ENCODE measurements at places on chromosomes 1 and 21.

DNA sequence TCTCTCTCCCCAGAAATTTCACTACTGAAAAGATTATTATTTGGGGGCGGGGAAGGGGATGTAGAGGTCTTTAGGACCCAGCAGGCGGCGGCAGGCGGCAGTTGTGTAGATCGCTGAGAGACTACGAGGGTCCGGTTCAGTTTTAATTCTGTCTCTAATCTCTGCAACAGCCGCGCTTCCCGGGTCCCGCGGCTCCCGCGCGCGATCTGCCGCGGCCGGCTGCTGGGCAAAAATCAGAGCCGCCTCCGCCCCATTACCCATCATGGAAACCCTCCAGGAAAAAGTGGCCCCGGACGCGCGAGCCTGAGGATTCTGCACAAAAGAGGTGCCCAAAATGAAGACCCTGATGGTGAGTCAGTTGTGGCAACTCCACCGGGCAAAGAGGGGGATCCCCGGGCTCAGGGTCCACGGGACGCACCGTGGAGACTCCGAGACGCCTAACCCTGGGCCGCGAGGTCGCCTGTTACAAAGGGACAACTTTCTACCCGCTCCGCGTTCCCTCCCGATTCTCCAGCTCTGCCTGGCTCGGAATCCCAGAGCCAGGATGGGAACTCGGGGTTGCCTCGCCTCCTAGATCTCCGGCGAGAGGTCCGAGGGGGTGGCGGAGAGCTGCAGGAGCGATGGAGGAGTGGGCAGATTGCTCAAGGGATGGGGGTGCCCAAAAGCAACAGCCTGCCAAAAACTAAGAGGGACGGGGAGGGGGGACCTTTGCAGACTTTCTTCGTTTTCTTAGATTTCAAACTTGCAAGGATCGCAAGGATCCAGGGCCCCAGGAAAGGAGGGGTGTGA lies at the start of gene ST6GALNAC5:
ST6GALNAC5 (plus strand) TSS at position 139 of the 789 bp plus-strand sequence.
- DNase-seq, result no peak

GRCh38 chr1:13960375-13960987 lies 260.5 kb downstream of the PRDM2 start:
- DNase-seq, result peak; percentile 67

DNA sequence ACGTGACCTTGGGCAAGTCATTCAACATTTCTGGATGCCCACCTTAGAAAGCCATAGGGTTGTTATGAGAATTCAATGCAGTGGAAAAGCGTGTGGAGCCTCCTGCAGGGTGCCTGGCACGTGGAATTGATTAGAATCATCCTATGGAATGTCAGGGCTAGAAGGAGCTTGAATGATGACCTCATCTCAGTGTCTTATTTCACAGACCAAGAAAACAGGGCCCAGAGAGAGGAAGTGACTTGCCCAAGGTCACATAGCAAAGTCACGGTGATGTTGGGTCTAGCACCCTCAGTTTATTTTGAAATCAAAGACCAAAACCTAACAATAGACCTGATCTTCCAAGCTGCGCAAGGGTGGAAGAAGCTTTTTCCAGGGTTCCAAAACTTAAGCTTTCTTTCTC lies 6.0 kb downstream of the TRABD2B start:
- no peak for DNase-seq

- DNase-seq, result no peak
Observed at GRCh38 chr1:205435578-205436573, 14.0 kb upstream of the LEMD1 start.

DNA sequence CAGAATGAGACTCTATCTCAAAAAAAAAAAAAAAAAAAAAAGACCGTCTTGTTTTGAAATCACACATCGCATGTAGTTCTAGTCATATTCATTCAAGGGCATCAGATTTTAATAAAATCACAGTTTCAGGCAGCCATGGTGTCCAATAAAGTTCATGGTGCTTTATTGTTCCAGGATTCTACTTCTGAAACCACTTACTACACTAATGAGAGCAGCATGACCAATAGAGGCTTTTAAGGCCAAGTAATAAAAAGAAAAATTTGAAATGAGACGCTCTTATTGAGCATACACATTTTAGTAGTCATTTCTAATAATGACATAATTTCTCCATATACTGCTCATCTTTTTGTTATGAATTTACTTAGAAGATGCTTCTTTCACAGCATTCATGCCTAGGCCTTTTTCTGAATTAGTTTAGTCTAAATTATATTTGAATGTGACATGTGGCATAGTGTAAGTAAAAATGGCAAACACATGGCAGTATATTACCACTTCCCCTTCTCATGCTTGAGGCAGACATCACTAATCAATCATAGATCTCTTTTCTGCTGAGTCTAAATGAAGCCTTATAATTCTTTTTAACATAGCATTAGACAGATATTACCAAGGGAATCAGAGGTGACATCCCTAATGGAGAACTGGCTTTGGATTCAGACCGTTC lies 18.5 kb downstream of the NTMT2 start:
- DNase-seq, result no peak

- no peak for DNase-seq
Observed at GRCh38 chr1:54265659-54266058, 65.7 kb downstream of the MRPL37 start.

DNA sequence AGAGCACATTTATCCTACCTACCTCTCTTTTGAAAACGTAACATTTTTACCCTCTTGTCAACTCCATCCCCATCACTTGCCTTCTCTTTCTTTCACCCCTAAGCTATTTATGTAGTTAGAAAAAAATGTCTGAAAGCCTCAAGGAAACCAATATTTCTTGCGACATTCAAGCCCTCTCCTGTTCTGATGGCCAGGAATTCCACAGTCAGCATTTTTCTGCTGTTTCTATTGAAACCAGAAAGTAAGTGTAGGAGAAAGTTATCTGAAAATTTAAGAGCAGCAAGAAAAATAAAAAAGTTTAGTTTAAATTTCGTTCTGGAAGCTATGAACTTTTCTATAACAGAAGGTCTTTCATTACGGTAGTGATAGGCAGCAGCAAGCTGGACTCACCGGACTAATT lies 247.6 kb upstream of the PBX1 start:
- no peak for DNase-seq

GRCh38 chr21:25640202-25640942 lies 1.3 kb downstream of the JAM2 start:
- DNase-seq, result peak; percentile 0

DNA sequence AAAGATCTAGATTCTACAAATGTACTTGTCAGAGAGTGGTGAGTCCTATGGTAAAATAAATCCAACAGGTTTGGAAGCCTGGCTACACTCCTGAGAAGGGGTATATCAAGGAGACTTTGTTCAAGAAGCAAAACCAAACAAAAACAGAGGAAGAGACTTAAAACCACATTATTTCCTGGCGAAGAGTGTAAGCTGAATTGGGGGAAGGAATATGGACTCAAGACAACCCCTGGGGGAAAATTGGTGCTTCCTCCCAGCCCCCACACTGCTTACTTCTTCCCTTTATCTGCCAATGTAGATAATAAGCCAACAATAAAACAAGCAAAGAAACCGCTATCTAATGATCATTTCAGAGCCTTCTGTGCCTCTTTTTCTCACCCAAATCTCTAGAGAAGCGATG lies 48.4 kb upstream of the ZBTB18 start:
- DNase-seq, result no peak

DNA sequence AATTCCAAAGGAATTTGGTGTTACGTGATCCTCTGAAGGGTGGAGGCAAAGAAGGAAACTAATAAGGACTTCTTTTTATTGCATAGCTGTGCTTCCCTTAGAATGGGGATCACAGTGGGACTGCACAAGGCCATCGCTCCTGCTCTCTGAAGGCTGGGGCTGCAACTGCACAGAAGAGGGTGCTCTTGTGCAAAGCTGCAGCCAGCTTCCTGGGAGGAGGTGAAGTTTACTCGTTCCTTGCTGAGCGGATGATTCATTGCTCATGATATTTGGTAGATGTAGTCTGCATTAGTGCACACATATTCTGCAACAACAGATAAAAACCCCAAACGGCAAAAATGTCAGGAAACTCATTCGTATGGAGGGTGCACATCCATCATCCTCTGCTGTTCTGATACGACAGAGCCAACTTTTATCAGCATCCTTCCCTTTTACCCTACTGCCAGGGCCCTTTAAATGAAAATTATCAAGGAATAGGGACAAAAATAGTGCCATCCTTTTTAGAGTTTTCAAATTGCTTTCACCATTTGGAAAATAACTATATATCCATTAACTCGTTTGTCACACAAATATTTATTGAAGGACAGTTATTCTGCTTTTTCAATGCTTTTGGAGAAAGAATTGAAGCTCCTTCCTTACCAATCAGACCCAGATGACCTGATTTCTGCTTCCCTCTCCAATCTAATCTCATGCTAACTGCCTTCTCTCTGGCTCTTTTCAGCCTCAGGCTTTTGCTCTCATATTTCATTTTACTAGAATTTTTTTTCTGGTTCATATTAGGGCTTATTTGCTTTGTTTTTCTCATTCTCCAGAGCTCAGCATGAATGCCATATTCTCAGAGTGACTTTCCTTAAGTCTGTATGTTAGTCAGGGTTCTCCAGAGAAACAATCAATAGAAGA lies 263.6 kb downstream of the DUSP10 start:
- DNase-seq, result peak; percentile 1
